ENCODE measurements at places on chromosomes 13 and 19. TPM values are rescaled to one million over a fixed set of nuclear protein-coding genes. Genes with fewer than 3 reads are reported as not detected.

Gene CCNE1
- total RNA-seq = 45.3 TPM

Gene COG6
- total RNA-seq = 26.5 TPM

Gene CEACAM20
- not detected for total RNA-seq

Gene YIPF2
- 23.3 TPM for total RNA-seq

Gene NLRP9
- total RNA-seq = not detected

Gene PLEKHF1
- total RNA-seq = 52.1 TPM

DNA sequence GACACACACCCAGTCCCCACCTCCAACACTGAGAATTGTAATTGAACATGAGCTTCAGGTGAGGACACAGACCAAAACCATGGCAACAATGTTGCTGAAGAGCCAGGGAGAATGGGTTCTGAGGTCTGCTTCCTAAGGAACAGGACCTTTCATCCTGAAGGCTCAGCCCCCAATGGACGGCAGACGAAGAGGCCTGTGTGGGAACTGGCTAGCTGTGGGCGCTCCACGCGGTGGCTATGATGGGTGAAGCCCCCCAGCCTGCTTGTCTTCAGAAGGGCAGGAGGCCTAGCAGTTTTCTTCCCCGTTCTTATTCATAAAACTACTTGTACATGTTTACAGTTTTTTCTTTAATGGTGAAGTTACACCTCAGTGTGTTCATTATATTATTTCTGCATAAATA is 136.1 kb upstream of the SPACA7 start:
- DNase-seq = no peak

DNA sequence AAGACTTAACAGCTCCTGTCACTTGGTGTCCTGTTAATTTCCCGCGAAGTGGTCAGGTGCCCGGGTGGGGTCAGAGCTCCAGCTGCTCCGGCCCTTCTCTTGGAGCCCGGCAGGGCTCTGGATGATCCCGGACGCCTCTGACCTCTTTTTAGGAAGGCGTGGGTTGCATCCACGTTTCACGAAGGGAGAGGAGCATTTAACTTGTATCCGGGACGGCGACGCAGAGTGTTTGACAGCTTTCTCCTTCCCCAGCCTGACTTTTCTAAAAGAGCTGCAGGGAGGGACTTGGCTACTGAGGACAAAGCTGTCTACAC is 656 bp downstream of the ZNF155 start:
- peak; percentile 7 for DNase-seq

- no peak for DNase-seq
Observed at GRCh38 chr13:38980750-38981078, 9.9 kb downstream of the STOML3 start.

DNA sequence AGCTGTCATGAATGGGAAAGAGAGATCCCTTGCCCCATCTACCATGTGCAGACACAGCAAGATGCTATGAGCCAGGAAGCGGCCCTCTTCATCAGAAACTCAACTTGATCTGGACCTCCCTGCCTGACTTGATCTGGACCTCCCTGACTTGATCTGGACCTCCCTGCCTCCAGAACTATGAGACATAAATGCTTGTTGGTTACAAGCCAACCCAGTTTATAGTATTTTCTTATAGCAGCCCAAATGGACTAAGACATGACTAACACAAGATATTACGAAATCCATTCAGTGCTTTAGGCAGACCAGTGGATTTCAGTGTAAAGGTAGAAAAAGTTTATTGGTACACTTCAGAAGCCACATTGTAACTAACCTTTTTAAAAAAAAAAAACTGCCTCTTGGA is 15.6 kb downstream of the PCID2 start:
- no peak for DNase-seq

- peak; percentile 78 for DNase-seq
Observed at GRCh38 chr19:49097453-49098288, 12.4 kb downstream of the SNRNP70 start.

GRCh38 chr13:99614465-99614885 is 113.2 kb downstream of the TM9SF2 start:
- peak; percentile 29 for DNase-seq

DNA sequence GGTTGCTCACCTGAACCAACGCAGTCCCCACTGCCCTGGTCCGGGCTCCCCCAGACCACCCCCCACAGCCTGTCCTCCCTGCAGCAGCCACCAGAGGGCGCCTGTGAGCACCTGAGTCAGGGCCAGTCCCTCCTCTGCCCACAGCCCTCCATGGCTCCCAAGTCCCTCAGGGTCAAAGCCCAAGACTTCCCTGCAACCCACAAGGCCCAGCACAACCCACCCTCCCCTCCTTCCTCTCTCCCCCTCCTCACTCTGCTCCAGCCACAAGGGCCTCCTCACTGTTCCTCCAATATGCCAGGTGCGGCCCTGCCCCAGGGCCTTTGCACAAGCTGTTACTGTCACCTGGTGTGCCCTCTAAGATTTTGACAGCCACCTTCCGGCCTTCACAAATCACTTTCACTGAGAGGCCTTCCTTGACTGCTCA is 10.9 kb downstream of the GNA15 start:
- DNase-seq = peak; percentile 64

DNA sequence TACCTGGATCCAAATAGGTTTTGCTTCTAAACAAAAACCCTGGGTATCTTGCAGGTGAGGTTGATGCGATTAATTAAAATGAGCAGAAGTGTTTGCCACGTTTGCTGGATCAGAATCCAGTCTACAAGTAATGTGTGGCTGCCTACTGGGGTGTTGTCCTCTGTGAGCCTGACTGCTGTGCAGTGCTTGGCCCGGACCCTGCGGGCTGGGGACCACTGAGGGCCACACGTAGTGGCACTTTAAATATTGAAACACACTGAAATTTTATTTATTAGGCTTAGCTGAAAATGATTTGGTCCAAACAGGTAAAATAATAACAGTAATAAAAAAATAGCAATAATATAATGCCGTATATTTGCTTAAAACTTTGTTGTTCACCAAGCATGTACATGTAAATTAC is 338.0 kb downstream of the MYO16 start:
- no peak for DNase-seq

GRCh38 chr13:50892210-50892944 is 17.2 kb upstream of the RNASEH2B start:
- DNase-seq = peak; percentile 66

GRCh38 chr13:46492946-46493345 is 60.0 kb upstream of the LRCH1 start:
- peak; percentile 23 for DNase-seq

GRCh38 chr19:37468961-37469777 is at the start of gene ZNF570:
TSS of gene ZNF570 (plus strand) at chr19:37469356. CDS start at chr19:37470355, 999 bp downstream.
- DNase-seq = peak; percentile 90

DNA sequence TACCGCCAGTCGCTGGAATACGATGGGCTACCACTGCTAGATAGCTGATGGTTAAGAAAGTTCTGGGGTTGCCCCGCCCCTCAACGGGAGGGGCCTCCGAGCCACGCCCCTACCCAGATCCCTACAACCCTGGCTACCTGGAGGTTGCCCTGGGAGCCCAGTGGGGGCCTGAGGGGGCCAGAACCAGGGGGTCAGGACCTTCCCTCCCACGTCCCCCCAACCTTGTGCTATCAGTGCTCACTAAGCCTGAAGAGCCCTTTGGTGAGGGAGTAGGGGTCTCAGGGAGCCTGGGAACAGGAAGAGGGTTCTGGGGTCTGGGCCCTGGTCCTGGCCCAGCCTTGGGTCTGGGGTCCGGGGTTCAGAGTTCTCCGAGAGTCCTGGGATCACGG is 8.9 kb downstream of the OCEL1 start:
- DNase-seq = peak; percentile 63

DNA sequence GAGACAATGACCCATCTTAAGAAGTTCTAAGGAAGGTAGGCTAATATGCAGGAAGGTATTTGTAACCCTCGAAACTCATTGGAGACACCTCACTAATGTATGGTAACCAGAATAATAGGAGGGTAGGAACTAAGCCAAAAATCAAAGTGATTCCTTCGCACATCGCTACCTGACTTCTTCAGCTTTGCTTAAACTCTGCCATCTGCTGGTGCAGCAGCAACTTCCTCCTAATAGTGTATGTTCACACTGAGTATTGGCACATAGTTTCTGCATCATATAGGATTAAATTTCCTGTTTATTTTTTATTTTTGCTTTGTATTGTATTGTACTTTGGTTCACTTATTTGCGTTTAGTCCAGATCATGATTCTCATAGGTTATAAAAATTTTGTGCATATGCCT is 676.2 kb downstream of the GPC5 start:
- no peak for DNase-seq

GRCh38 chr13:63161219-63161618 is 1745.6 kb upstream of the PCDH20 start:
- no peak for DNase-seq

- DNase-seq = no peak
Observed at GRCh38 chr13:33109801-33110200, 93.6 kb downstream of the KL start.

DNA sequence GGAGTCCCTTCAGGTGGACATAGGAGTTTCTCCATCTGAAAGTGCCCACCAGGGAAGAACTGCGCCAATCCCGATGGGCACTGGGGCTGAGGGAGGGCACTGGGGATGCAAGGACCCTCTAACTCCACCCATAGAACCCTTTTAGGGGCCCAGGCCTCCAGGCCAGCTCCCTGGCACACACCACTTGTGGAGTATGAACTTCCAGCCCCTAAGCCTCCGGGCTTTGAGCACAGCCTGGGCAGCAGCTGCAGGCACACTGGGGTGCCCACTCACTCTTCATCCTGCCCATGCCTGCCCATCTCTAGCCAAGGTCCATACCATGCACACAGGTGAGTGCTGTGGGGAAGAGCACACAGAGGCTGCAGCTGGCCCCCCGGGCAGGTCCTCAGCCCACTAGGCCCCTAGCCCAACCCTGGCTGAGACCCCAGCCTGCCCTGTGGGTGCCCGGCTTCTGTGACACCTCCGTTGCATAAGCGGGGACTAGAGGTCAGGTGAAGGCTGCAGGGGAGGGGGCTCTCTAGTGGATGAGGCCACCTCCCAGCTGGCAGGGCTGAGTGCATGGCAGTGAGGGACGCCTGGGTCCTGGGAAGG is 14.6 kb upstream of the SLC7A10 start:
- DNase-seq = no peak

DNA sequence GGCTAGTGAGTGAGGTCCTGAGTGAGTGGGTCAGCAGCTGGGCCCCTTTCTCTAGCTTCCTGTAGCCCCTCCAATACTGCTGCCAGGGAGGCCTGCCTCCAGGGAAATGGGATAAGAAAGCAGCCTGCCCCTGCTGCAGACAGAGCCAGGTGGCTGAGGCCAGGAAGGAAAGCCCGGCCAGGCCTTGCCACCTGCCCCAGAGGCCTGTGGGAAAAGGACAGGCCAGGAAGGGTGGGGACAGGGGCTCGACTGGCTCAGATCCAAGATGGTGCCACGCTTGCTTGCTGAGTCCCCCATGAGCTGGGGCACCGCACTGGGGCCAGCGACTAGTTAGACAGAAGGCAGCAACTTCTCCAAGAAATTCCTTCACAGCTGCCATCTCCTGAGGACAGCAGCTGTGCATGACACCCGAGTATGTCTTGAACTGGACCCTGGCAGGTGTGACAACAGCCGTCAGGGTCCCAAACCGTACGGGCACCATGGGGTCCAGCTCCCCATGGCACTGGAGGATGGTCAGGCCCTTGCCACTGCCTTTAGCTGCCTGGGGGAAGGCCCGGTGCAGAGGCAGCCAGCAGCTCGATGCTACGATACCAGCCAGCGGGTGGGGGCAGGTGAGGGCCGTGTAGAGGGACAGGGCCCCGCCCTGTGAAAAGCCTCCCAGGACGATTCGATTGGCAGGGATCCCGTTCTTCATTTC is 5.1 kb upstream of the PRR36 start:
- no peak for DNase-seq

GRCh38 chr13:93144031-93144430 is 82.6 kb upstream of the GPC6 start:
- DNase-seq = no peak

DNA sequence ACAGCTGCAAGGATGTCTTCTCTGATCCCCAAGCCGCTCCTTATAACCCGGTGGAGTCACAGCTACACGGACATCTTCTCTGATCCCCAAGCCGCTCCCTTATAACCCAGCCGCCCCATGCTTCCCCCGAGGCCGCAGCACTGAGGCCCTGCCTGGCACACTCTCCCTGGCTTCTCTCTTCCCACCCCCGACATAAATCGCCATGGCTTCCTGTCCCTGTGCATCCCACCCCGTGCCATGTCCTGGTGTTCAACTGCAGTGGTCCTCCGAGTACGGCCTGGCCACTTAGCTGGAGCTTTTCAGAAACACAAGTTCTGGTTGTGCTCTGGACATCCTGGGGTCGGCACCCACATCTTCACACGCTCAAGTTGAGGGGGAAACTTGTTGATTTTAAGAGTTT is 60.4 kb downstream of the RASA3 start:
- no peak for DNase-seq

- DNase-seq = no peak
Observed at GRCh38 chr13:34031610-34032009, 213.7 kb downstream of the RFC3 start.

GRCh38 chr19:33736158-33736557 is 60.5 kb upstream of the KCTD15 start:
- no peak for DNase-seq

- no peak for DNase-seq
Observed at GRCh38 chr13:28485996-28486543, 8.9 kb downstream of the FLT1 start.

All from activated CD4-positive, alpha-beta T cell treated with anti-CD3 and anti-CD28 coated beads, Interleukin-2, amount 10 ng/mL, durations not matched to agents 7 days and 5 days (primary cell).